NCI-H460 (cell line): ENCODE measurements at places on chromosomes 3 and 15. TPM values are rescaled to one million over a fixed set of nuclear protein-coding genes. Genes with fewer than 3 reads are reported as not detected.

GRCh38 chr3:193788189-193788991 lies 195.4 kb downstream of the OPA1 start:
- DNase-seq, result peak; percentile 46

GOLGA8S gene
- not detected in 2 replicates for total RNA-seq

DNA sequence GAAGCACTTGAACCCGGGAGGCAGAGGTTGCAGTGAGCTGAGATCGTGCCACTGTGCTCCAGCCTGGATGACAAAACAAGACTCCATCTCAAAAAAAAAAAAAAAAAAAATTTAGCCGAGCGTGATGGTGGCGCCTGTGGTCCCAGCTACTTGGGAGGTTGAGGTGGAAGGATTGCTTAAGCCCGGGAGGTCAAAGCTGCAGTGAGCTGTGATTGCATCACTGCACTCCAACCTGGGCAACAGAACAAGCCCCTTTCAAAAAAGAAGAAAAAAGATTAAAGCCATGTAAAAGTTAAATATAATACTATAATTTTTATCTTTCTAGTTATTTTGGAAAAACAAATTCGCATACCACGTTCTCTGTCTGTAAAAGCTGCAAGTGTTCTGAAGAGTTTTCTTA lies 61.9 kb upstream of the SKIL start:
- no peak for DNase-seq

DNA sequence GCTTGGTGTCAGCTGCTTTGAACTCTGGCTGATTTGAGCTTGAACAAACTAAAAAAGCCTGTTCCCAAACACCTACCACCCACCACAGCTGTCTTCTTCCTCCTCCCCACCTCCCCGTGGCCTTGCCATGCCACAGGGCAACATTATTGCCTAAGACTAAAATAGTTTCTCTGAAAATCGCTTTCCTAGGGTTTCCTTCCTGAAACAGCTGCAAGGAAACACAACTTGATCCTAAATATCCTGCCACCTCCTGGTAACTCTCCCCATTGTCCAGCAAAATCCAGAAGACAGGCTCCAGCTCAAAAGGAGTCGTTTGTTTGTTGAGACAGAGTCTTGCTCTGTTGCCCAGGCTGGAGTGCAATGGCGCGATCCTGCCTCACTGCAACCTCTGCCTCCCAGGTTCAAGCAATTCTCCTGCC lies 193.9 kb upstream of the TPM1 start:
- no peak for DNase-seq

- no peak for DNase-seq
Measured at GRCh38 chr3:170367797-170368196, 10.3 kb downstream of the SKIL start.

DNA sequence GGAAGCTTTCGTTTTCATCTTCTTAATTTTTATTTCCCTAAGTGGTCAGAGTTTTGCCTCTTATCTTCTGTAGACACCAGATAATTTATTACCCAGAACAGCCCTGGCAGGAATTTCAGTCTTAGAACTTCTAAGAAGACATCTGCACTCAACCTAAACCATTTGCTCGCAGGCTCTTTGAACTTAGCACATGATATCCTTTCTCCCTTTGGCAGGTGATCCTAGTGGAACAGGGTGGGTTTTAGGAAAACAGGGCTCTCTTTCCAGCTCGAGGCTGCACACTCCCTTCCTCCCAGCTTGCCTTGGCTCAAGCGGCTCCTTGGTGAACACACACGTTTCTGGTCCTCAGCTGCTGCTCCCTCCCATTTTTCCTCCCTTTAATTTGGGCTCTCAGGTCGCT lies 116.5 kb downstream of the THSD4 start:
- no peak for DNase-seq

DNA sequence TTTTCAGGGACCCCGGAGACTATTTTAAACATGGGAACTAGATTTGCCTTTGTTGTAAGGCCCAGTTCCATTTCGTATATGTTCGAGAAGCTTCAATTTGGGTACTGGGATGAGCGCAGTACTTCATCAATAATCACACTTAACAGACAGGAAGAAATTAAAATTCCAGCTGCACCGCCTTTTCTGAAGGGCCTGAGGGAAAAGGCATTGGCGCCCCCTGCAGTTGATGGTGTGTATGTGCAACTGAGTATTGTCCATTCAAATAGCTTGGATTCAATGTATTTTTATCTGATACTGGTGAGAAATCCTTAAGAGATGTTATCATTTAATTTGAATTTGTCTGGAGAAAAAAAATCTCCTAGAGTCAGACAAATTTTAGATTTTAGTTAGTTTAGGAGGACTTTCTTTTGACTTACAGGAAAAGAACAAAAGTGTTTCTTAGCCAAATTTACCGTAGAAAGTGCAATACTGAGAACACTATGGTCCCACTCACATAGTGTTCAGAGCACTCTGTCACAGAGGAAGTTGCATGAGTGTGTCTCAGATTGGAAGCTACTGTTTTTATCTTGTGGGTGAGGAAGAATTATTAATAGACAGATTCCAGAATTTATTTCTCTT lies 5.4 kb upstream of the ALDH1A2 start:
- peak; percentile 63 for DNase-seq

DNA sequence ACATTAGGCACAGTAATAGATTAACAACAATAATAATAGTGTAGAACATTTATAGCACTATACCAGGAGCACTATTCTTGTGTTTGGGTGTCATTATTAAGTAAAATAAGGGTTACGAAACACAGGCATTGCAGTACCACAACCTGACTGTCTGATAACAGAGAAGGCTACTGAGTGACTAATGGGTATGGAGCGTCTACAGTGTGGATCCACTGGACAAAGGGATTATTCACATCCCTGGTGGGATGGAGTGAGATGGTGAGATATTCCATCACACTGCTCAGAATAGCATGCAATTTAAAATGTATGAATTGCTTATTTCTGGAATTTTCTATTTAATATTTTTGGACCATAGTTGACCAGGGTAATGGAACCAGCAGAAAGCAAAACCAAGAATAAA lies 18.2 kb downstream of the MINDY4B start:
- no peak for DNase-seq

DNA sequence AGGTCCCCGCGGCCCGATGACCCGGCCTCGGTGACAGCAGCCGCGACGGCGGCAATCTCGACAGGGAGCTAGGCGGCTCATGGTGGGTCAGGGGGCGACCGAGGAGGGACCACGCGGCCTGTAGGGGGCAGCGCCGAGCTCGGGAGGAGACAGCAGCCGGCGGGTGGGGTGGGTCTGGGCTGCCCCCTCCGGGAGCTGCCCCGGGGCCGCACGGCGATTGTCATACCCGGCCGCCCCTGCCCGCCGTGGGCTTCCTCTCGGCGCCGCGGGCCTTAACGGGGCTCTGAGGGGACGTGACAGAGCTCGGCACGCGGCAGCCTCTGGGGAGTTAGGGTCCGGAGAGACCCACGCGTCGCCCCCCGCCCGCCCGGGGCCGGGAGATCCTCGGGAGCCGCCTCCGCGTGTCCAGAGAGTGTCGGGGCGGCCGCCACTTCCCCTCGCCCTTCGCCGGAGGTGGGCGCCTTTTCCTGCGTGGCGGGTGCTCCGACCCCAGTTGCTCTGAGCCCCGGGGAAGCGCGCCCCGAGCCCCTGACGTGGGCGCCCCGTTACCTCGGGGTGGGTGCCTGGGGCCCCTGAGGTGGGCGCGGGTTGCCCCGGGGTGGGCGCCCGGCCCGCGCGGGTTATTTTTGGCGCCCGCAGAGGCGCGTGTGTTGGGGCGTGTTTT lies 539 bp upstream of the PLCL2 start:
- DNase-seq, result no peak

DNA sequence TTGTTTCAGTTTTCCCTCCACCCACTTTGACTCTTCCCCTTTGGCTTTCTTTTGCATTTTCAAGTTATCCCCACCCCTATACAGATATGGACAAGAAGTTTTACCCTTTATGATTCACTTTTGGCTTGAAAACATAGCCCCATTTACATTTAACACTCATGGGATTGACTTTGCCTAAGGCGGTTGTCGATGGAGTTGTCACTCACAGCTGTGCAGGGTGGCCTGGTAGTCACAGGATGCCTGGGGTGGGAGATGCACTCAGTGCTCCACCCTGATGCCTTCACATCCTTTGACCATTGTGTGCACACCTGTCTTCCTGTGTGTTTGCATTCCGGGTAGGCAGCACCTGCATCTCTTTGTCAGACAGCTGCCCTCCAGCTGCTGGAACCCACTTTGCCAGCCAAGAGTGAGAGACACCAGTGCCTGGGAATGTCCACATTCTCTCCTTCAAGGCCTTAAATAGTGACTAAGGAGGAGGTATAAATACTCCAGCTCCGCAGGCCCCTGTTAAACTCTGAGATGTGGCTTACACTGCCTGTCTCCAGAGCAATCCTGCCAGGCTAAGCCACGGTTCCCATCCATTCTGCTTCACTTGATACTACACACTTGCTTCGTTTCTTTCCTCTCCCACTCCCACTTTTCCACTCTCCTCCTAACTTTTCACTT lies 191.5 kb upstream of the SLC24A5 start:
- DNase-seq, result no peak

- DNase-seq, result peak; percentile 1
Measured at GRCh38 chr15:37824717-37825382, 109.6 kb upstream of the TMCO5A start.

ACOX2 gene
- 9.3 and 11.5 TPM in 2 replicates for total RNA-seq

MINAR1 gene
- total RNA-seq, result 0.61 and 0.84 TPM in 2 replicates

DOCK3 gene
- total RNA-seq, result 1.9 and 2.2 TPM in 2 replicates

GRCh38 chr3:72144773-72145505 lies 360.0 kb upstream of the PROK2 start:
- DNase-seq, result no peak

DNA sequence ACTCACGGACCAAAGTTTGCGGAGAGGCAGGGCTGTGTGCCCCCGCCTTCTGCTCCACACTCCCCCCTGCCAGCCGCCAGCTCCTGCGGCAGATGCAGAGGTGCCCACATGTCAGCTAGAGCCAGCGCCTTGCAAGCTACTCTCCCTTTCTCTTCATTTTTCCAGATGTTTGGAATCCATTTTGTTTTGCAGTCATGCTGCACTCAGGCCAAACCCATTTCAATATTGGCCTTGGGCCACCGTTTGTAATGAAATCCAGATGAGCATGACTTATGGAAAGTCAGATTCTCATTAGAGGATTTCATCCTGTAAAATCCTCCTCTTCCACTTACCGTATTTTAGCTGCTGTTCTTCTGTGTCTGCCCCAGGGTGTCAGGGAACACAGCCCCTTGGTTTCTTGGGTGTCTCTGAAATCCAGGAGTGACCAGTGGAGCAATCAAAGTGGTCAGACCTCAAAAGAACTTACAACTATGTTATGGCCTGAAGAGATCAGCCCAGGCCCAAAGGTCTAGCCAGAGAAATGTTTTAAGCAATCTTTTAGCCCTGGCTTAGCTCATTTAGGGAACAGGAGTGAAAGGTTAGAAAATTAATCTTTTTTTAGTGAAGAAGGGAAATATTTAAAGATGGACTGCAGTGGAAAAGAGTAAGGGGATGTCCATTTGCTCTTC lies 65.8 kb downstream of the AAGAB start:
- DNase-seq, result no peak

DNA sequence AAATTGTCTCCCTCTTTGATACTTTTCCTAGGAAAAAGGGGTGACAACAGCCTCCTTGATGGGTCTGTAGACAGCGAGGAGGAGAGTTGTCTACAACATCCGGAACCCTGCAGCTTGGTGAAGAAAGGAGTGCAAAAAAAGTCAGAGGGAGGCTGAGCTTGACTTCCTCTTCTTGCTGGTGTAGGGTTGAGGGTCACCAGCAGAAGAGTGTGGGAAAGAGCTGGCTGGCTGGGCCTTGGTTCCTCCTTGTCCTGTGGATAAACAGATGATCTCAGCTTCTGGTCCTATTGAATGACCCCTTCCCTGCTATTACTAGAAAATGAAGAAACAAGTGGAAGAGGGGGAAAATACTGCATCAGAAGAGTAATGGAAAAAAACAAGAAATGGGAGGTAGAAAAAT lies 20.4 kb downstream of the SLC7A14 start:
- DNase-seq, result no peak

SPATA12 gene
- total RNA-seq, result 0.12 TPM in 1 of 2 replicates, not detected in the other

PRKCD gene
- 1.0 and 1.8 TPM in 2 replicates for total RNA-seq

GRCh38 chr15:29226436-29227208 lies 43.0 kb downstream of the NSMCE3 start:
- no peak for DNase-seq

DNA sequence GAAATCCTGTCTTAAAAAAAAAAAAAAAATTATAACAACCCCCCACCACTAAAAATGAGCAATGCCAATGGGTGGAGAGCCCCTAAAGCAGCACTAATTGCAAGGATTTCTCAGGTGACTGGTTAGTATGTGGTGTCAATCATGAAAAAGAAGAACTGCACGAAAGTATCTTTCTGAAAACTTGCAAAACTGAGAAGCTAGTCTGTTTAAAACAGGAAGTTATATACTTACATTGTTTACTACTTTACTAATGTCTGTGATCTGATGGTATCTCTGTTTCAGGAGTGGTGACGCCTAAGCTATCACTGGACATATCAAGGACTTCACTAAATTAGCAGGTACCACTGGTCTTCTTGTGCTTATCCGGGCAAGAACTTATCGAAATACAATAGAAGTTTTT lies at the start of gene CCR3:
Gene CCR3 (plus strand): TSS at position 341 of the 400 bp plus-strand sequence. CDS start 22,699 bp downstream, outside the sequence.
- no peak for DNase-seq

GRCh38 chr3:64109438-64109837 lies 86.1 kb upstream of the PSMD6 start:
- no peak for DNase-seq

DNA sequence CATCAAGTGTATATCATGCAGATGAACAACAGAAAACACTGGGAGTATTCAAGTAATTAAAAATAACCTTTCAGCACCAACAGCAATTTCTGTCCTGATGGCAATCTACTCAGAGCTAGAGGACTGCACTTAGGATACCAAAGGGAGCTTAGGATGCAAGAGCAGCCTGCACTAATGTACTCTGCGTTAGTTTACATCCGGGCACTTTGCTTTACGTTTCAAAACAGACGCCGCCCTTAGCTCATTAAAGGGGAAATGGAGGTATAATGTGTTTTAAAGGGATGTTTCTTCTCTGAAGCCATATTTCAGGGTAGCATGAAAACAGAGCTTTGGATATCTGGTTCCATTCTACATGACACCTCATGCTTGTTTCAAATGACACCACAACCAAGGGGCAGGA lies 14.0 kb upstream of the B3GNT5 start:
- DNase-seq, result no peak

- no peak for DNase-seq
Measured at GRCh38 chr3:64327100-64327804, 102.0 kb upstream of the PRICKLE2 start.

- peak; percentile 45 for DNase-seq
Measured at GRCh38 chr3:49165771-49166751, at the start of gene CCDC71. Gene CCDC71, minus strand, starts transcription at chr3:49166331. Its CDS starts 2,123 bp downstream, at chr3:49164208.

DNA sequence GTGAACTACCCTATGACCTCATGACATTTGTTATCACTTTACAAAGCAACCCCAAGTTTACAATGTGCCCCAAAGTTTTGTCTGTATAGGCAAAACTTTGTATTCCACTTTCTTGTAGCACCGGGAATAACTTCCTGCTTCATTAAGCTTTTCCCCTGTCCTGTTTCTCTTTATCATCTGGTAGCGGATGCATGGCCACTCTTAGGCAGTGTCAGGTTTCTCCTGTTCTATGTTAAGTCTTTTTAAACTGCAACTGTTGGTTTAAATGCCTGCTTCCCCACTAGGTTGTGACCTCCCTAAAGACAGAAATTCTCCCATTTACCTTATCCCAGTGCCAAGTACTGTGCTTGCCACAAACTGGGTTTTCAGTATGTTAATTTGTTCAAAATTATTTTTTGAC lies 433.6 kb upstream of the DPH6 start:
- no peak for DNase-seq

- DNase-seq, result no peak
Measured at GRCh38 chr3:25007974-25008658, 419.9 kb upstream of the RARB start.
